ENCODE measurements at places on chromosomes 3 and 15.

DNA sequence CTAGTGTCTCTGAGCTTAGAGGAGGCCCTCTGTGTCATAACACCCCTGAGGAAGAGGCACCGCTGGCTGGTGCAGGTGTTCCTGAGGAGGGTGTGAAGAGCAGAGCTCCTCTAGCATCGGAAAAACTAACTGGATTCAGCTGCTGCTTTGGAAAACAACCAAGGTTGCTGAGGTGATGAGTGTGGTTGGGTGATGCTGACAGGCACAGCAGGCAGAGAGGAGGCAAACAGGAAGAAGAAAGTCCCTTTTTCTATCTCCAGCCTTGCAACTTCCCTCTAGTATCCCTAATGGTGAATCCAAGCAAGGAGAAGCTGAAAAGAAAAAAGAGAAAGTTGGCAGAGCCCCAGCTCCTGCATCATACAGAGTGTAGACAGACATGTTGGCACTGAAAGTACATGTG lies 3.8 kb upstream of the OR4F15 start:
- DNase-seq: no peak

GRCh38 chr3:78273326-78273725 lies 1233.4 kb downstream of the ROBO2 start:
- DNase-seq: no peak

- DNase-seq: no peak
Observed at GRCh38 chr3:117052395-117052794, 342.8 kb downstream of the TUSC7 start.

GRCh38 chr3:33377931-33378330 lies 62.3 kb downstream of the UBP1 start:
- no peak for DNase-seq

GRCh38 chr3:13879102-13879945 lies 547 bp downstream of the WNT7A start:
- DNase-seq: peak; percentile 28
